ENCODE measurements at places on chromosomes 5 and 9.

DNA sequence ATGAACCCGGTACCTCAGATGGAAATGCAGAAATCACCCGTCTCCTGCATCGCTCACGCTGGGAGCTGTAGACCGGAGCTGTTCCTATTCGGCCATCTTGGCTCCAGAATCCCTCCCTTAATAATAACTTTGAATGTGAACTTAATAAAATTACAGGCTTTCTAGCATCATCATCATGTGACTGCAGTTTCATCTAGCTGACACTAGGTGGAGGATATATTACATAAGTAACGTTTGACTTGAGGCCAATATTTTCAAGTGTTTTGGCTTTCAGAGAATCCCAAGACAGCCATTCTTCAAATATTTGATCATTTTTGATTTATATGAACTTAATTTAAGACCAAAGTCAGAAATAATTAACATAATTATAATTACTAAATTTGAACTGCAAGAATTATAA is 474.9 kb upstream of the CDH10 start:
- no peak for DNase-seq

GRCh38 chr5:174303035-174303434 is 257.5 kb downstream of the NSG2 start:
- DNase-seq = no peak

DNA sequence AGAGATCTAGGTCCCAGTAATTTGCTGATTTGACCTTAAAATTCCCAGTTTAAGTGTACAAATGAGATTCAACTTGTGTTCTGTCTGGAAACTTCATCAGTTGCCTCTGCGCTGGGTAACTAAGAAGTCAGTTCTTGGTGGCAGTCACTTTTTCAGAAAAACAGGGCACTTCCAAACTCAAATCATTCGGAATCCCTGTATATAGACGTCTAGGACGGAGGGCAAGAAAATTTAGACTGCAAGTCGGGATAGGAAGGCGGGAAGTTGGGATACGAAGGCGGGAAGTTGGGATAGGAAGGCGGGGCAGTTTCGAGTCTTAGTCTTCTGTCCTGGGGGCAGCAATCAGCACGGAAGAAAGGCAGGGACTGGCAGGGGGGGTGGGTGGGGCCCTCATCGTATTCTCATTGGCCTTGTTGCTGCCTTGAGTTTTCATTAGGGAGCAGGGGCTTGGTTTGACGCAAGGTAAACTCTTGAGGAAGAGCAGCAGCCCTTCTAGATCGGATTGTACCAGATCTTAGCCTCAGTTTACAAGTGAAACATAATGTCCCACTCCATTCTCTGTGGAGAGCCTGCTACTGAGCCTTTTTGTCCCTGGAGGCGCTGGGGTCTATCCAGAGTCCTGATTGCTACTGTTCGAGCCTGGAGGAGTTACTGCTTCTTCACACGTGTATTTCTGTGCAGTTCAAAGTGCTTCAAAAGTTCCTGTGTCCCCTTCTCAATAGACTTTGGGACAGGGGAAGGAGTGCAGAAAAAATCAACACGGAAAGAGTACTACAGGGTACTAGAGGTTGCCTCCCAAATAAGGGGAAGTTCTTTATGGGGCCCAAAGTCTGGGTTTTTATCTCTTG is 2.7 kb upstream of the PURA start:
- DNase-seq = no peak

DNA sequence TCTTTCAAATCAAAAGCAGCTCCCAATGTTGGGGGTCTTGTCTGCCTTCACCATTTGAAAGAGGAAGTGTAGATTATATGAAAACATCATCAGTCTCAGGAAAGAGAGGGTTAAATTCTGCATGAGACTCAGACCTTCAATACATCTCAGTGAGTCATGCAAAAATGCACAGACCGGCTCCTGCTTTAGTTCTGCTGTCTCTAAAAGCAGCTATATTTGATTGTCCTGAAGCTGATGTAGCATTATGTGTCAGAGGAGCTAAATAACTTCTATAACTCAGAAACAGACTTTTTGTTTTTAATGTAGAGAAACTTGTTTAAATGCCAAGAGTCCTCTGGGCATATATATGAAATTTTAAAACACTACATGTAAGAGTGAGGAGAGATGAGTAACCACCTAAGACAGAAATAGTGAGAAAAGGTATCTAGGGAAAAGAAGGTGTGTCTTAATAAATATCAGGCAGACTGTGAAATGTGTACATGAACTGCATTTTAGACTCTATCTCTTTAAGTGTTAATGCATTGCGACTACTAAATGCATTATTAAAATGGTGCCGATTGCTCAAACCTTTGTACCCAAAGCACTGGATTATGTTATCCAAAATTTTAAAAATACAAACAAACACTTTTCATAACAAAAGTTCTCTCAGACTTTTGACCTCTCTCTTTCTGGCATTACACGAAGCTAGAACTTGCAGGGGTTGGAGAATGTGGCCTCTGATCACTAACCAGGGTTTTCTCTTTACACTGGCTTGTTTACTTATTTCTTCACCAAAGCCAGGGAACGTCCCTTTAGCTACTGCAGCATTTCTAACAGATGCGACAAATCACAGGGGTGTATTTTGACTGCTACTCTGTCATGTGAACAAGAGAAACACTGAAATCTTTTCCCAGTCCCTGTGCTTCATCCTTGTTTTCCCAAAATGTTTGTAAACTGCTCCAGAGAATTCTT is 302.3 kb downstream of the ARL15 start:
- peak; percentile 64 for DNase-seq

Measured in fibroblast of skin of right quadriceps (primary cell).